ENCODE measurements at places on chromosomes 7 and 10.

- peak; percentile 76 for DNase-seq
These were observed 7.1 kb downstream of the CRYGN start for GRCh38 chr7:151432658-151433521.

DNA sequence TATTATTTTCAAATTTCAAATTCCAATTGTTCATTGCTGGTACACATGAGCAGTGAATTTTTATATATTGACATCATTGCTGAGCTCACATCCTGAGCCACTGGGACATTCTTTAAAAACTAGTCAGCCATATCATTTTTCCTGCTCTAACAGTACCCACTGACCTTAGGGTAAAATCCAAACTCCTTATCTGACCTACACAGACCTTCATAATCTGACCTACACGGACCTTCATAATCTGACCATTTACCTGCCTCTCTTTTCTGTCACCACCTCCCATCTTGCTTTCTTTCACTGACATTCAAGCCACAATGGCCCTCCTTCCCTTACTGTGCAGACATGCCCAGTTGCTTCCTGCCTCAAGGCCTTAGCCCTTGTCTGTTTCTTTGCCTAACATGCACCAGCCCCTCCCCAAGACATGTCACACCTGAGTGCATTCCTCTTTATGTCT lies 16.1 kb upstream of the CUZD1 start:
- DNase-seq, result no peak

- DNase-seq, result no peak
These were observed 1136.1 kb upstream of the POT1 start for GRCh38 chr7:126065766-126066165.

DNA sequence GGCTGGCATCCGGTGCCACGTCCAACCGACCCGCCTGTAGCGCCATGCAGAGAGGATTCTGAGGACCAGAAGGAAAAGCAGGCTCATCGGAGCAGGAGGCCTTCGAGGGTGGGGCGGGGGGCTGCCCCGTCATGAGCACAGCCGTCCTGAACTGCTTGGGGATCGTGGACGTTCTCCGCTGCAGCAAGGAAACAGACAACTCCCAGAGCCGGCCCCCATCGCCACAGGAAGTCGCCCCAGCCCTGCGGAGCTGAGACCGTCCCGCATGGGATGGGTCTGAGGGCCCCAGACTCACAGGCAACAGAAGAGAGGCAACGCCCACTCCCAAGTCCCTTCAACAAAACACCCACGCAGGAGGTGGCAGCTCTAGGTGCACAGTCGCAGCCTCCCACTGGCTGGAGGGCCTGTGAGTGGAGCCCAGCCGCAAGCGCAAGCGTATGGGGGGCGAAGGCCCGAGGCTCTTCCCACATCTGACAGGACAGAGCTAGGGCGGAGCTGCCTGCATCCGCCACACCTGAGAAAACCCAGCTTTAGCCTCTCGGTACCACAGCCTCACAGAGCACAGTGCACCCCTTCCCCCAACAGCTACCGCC lies 64.7 kb upstream of the TNRC18 start:
- DNase-seq, result no peak

DNA sequence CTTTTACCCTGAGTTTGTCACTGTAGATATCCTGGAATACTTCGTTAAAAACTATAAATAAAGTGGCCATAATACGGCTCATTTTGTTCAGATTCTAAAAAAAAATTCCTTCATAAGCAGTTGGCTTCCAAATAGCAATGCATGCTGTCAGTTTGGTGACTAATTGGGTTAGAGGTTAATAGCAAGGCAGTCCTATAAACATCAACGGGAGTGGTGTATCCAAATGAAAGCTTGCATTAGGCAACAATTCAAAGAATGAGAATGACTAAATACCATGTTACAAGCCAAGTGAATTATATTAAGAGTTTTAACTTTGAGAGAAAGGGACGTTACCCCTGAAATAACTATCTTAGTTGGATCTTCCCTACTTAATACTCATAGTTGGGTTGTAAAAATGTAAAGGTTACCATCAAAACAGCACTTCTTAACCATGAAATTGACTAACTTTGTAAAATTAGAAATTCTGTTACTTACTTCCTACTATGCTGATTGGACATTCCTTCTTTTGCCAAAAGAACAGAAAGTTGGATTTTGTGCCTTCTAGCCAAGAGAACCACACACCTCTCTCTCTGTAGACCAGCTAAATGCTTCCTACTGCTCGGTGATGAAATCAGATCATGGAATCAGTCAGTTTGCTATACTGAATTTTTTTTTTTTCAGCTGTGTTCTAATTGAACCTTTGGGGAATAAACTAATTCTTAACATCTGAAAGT lies 98.0 kb downstream of the KAT6B start:
- DNase-seq, result no peak

DNA sequence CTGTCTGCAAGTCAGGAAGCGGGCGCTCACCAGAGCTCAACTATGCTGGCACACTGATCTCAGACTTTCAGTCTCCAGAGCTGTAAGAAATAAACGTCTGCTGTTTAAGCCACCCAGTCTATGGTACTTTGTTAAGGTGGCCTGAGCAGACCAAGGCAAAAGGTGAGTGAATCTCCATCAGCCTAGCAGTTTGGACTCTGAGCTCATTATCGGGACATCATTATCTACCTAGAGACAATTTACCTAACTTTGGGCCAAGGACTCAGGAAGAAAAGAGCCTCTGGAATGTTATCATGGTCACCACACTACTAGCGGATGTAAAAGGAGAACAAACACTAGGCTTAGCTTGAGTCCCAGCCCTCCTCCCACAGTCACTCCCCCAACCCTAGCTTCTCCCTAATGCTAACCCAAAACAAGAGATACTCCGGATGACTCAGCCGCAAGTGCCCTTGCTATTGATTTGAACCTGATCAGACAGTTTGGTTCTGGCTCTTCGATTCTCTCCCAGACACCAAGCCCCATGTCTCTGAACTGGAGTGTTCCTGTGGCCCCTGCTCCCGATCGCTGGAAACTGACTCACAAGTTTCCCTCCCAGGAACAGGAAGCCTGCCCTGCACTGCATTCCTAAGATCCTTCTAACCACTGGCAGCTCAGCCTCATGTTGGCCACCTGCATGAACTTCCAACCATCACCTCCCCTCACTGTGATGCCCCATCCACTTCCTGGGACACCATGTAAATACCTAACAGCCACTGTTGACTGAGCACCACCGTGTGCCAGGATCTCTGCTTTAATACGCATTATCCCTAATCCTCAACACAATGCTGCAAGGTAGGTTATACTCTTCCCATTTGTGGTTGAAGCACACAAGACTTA lies 34.5 kb downstream of the CREB3L2 start:
- DNase-seq, result no peak

Measured in activated T-cell treated with anti-CD3 and anti-CD28 coated beads, Interleukin-2, amount 50 U/mL, for 24 hours (primary cell).